ENCODE measurements at places on chromosomes 2 and 18.
A peak's percentile ranks its signal among the peaks of the same experiment; 100 is the strongest.

DNA sequence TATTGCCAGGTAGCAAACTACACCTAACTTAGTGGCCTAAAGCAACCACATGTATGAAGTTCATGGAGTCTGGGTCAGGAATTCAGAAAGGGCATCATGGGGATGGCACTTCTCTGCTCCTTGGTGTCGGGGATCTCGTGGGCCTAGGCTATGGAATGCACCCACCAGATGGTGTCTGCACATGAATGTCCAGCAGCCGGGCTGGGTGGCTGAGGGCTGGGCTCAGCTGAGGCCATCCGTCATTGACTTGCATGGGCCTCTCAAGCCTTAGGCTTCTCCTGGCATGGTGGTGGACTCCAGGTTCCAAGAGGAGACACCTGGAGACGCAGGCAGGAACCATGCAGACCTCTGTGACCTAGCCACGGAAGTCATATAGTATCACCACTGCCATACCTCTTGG, 26.0 kb upstream of the RPL31 start:
- DNase-seq = no peak

- DNase-seq = no peak
Measured at GRCh38 chr2:136133586-136133985, 15.6 kb upstream of the CXCR4 start.

DNA sequence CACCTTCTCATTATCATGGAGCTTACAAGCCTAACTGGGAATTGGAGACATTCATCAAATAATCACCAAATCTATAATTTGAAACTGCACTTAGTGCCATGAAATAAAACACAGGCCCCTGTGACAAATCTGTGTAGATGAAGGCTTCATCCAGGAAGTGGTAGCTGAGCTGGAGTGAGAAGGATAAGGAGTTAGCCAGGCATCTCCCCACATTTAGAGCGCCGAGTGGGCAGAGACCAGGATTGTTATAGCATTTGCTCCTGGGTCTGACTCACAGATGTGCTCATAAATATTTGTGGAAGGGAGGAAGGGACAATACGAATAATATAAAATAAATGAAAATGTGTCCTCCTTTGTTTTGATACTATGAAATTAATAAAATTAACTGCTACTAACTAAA, 2.5 kb upstream of the MAT2A start:
- peak; percentile 68 for DNase-seq

- DNase-seq = peak; percentile 39
Measured at GRCh38 chr2:75221862-75222261, 22.5 kb upstream of the TACR1 start.

- DNase-seq = no peak
Measured at GRCh38 chr2:143263066-143263625, 133.9 kb downstream of the ARHGAP15 start.

DNA sequence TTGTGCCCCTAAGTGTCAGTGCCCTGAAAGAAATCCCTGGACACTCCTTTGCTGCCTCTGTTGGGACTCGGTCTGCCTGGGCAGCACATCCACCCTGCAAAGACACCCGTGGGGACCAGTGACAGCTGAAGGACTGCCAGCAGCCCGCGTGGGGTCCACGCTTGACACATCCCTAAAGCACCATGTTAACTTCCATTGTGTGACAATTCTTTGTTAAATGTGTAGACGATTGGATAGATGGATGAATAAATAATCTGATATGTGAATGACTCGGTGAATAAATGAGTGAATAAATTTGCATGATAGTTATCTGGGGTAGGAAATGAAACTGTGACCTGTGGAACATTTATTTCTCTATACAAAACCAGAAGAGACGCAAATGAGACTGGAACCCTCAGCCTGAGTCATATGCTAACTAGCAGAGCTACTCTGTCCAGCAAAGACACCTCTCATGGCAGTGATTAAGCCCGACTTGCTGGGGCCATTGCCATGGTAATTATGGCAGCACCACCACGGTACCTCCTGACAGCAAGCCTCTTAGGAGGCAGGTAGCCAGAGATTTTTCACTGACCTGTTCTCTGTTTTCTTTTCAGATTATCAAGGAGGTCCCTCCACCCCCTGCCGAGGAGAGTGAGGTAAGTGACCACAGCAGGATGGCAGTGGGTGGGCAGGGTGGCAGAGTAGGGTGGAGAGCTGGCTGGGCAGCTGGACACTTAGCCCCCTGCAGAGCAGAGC, 156.8 kb downstream of the ANTXR1 start:
- DNase-seq = no peak

- DNase-seq = no peak
Measured at GRCh38 chr2:174929786-174930185, 75.4 kb downstream of the CHN1 start.

DNA sequence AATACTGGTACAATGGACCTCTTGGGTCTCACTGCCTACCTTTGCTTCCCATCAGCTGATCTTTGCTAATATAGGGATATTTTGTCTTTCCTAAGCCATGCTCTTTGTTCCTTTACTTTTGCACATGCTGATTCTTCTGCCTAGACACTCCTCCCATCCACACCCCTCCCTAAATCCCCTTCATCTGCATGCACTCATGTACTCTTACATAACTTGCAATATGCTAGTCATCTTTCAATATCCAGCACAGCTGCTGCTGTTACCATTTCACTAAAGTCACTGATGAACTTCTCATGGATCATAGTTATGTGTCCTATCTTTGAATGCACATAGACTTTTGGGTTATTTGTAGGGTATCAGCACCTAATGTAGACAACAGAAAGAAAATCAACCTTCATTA, 18.5 kb upstream of the DTNA start:
- DNase-seq = no peak

GRCh38 chr2:26740890-26741302, 23.2 kb upstream of the SLC35F6 start:
- DNase-seq = no peak

- no peak for DNase-seq
Measured at GRCh38 chr2:219422952-219423534, 4.9 kb downstream of the DES start.

DNA sequence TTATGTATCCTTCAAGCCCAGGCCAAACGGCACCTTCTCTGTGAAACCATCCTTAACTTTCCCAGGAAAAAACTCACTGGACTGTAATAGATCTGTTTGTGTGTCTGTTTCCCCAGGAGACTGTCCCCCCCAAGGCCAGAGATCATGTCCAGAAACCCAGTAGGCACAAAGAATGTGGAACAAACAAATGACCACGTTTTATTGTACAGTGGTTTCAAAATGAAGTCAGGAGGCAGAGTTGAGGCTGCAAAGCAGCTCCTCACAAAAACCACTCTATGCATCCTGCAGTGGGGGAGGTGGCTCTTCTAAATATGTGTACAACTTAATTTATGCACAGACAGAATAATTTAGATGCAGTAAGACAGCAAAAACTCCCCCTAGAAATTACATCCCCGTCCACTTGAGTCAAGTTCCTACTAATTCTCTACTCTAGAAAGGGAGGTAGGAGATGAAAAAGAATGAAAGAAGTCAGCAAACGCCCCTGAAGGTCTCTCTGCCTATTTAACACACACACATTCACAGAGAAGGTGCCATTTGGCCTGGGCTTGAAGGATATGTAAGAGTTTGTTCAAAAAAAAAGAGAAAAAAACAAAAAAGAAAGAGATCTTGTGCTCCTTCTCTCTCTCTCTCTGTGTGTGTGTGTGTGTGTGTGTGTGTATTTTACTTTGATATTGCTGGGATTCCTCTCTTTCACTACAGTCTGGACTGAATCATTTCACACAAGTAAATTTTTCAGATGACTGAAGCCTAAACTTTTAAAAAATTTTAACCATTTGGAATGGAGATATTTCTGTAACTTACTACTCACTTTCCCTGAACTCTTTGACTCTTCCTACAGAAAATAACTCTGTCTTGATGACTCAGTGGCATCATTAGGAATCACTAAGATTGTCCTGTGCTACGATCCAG, 19.5 kb downstream of the BCL2 start:
- DNase-seq = no peak

Measured in stromal cell of bone marrow (primary cell).